ENCODE measurements at places on chromosomes 11 and 22.

GRCh38 chr11:131474947-131475346, 104.5 kb downstream of the NTM start:
- no peak for DNase-seq

- no peak for DNase-seq
Measured at GRCh38 chr11:47977623-47978022, 2.7 kb upstream of the PTPRJ start.

- DNase-seq, result no peak
Measured at GRCh38 chr11:129544691-129545090, 169.0 kb downstream of the BARX2 start.

- DNase-seq, result no peak
Measured at GRCh38 chr11:95715777-95716241, 73.8 kb downstream of the FAM76B start.

All from CD4-positive, alpha-beta T cell treated with Interleukin-12 subunit alpha and Interleukin-12 subunit beta, for 1 hour (primary cell).